Activated naive CD4-positive, alpha-beta T cell treated with anti-CD3 and anti-CD28 coated beads, Interleukin-2, amount 50 U/mL, for 16 hours (primary cell): ENCODE measurements at places on chromosomes 6 and 20.
A peak's percentile ranks its signal among the peaks of the same experiment; 100 is the strongest.

DNA sequence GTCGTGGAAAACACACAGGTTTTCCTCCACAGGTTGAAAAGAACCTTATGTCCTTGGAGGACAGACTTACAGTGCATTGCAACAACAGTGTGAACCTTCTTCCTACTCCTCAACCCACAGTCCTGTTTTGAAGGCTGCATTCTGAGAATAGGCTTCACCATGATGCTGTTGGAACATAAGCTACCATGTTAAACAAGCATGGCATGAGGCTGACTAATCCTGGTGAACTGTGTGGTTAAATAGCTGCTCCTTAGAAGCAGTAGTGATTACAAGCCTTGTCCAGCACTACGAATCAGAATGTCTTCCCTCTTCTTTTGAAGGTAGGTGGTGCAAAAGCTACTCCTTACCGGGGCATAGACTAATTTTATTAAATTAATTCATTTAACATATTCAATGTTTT is 368.5 kb upstream of the EPHA7 start:
- DNase-seq = no peak

DNA sequence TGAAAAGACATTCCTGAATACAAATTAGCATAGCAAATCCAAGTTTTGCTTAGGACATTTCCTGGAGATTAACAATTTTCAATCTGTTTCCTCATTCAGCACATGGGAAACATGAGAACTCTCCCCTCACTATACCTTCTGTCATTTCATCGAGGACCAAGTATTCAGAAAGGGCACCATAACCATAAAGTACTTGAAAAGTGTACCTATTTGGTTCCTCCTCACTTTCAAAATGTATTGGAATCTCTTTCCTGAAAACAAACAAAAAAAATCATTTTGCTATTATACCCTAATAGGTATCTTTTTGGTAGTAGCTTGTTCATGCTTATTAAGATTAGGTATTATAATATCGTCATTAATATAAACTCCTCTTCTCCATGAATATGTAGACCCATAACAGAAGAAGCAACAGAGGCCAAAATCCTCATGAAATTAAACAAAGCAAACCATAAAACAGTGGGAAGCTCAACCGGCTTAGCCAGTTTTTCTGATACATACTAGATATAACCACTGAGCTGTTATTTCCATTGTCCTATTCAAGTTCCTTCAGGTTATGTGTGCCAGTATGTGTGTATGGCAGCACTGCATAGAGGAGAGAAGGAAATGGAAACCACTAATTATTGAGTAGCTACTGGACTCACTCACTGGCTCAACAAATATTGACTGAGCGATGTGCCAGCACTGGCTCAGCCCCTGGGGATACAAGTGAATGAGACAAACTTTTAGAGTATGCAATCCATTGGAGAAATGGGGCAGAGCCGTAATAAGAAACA is 274.0 kb downstream of the MAFB start:
- no peak for DNase-seq

DNA sequence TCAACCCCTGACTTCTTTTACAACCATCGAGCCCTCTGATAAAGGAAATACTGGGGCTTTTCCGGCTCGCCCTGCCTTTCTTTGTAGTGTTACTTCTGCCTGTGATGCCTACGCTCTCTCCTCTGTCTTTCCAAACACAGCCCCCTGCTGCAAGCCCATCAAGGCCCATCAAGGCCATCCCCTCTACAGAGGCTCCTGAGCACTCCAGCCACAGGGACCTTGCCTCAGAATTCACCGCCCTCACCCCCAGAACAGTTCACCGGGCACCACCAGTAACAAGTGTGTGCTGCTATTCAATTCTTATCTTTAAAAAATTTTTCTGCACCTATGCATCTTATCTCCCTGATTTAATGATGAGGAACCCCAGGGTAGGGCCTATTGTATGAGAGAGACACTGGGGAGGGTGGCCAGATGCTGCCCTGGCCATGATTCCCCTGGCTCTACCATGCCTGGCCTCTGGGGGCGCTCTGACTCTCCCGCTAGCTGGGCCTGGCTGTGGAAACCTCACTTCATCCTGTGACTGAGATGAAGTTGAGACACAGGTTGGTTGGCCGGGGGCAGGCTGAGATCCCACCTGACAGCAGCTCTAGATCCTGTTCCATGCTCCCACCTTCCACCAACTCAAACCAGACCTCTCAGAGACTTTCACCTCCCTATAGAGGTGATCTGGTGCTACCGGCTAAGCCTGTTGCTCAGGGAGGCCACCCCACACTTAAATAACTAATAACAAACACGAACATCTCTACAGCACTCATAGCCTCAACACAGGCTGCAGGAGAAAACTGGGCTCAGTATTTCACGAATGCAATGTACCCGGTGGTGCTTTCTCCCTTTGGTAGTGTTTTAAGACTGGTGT is 19.2 kb upstream of the GLP1R start:
- DNase-seq = peak; percentile 50

DNA sequence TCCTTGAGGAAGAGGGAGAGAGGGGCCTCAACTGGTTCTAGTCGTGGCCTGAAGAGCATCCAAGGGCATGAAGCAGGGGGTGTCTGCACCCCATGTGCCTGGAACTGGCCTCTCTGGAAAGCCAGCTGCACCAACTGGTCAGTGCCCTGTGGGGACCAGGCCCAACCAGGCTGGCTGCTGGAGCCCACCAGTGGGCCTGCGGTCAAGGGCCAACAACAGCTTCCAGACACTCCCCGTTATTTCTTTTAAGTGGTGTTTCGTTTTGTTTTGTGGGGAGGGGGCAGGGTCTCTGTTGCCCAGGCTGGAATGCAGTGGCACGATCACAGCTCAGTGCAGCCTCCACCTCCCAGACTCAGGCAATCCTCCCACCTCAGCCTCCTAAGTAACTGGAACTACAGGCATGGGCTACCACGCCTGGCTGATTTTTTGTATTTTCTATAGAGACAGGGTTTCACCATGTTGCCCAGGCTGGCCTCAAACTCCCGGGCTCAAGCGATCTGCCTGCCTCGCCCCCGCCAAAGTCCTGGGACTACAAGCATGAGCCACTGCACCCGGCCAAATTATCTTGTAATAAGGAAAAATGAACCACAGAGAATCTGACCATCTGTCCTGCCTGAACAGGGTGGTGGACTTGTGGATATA is 11.9 kb upstream of the C20orf144 start:
- DNase-seq = no peak

- DNase-seq = no peak
These were observed 41.2 kb downstream of the BCAS1 start for GRCh38 chr20:54029176-54029575.

DNA sequence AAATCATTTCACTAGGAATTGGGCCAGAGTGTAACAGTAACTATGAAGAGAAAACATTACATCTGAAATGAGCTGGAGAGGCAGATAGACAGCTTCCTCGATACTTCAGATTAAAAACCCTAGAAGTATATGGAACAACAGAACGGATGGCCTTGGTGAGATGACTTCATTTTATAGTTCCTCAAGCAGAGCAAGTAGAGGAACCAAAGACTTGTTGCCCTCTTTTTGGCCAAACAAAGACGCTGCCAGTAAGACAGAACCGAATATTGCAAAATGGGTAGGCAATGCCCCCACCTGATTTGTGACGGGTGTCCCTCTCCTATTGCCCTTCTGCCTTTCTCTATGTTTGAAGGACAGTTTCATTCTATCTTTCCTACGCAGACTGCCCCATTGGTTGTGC is 53.5 kb downstream of the AGPAT4 start:
- no peak for DNase-seq

- DNase-seq = no peak
These were observed 96.4 kb downstream of the RPS12 start for GRCh38 chr6:132910759-132911158.

- DNase-seq = peak; percentile 39
These were observed 2.4 kb upstream of the GPX5 start for GRCh38 chr6:28523241-28523622.

DNA sequence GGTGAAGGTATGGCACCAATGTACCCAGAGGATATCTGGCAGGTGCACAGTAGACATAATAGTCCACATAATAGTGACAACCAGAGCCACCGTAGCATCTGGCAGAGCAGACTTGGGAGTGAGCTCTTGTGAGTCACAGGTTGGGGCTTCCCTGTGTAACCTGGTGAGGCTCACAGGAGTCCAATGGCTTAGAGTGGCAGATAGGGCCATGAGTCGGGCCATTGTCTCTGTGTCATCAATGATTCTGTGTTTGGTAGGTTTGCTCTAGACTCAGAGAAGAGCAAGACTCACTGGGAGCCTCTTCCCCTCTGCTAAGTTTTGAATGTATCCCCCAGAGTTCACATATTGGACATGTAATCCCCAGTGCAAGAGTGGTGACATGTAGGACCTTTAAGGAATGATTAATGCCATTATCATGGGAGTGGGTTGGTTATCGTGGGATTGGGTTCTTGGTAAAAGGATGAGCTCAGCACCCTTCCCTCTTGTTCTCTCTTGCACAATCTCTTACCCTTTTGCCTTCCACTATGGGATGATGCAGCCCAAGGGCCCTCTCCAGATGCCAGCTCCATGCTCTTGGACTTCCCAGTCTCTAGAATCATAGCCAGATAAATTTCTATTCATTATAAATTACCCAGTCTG is 22.6 kb upstream of the SIRPA start:
- DNase-seq = no peak

DNA sequence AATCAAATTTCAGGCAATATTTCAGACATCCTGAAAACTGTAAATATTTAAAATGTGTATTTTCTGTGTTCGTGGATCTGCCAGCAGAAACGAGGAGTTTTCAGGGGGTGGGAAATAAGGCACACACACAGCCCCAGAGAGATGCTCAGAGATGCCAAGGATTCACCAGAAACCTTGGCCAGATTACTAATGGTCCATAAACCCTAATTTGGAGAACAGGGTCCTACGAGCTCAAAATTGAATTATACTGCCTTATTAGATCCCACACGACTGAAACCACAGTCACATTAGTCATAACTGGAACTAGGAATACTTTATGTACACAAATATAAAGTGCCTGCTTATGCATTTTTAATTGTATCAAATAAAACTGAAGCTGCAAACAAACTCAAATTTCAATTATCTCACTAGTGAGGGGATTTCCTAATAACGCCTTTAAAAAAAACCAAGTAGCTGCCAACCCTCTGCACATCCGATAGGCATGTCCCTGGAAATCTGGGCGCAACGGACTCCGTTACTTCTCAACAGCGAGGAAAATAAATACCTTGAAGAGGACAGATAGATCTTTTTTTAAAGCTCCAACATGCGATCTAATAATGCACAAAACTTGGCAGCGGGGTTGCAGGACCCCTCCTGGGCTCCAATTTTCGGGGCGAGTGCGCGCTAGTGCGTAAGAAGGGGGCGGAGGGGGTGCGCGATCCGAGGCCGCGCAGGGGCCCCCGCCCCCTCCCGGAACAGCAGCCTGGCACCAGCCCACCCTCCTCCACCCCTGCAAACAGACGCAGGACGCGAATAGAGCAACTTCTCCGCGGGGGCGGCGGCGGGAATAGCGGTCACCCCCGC is 897 bp downstream of the CHD6 start:
- peak; percentile 57 for DNase-seq

GRCh38 chr6:152948150-152948768 is 34.6 kb downstream of the FBXO5 start:
- DNase-seq = no peak

GRCh38 chr6:116562614-116563013 is 8.7 kb upstream of the RWDD1 start:
- DNase-seq = no peak

DNA sequence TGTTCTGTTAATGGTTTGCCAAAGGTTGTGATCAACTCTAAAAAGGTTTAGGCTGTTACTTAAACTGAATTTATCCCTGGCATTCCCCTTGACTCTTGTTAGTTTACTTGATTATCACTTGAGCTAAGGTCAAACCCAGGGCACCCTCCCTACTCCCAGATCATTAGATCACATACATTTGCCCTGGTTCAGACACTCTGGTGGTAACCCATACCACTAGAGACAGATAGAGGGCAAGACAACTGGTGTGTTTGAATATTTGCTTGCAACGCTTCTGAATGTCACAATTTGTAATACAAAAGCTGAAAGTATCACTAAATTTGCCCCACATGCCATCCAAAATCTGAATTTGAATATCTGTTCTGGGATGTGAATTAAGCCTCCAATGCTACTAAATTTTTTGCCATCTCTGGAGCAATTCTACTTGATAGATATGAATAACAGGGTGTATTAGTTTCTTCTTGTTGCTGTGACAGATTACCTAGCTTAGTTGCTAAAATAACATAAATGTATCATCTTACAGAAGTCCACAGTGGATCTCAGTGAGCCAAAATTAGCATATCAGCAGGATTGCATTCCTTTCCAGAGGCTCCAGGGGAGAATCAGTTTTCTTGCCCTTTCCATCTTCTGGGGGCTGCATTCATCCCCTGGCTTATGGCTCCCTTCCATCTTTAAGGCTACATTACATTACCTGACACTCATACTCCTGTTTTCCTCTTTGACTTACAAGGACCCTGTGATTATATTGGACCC is 45.4 kb downstream of the FIG4 start:
- DNase-seq = no peak

- DNase-seq = no peak
These were observed 539.1 kb downstream of the TFAP2A start for GRCh38 chr6:9875605-9876353.

DNA sequence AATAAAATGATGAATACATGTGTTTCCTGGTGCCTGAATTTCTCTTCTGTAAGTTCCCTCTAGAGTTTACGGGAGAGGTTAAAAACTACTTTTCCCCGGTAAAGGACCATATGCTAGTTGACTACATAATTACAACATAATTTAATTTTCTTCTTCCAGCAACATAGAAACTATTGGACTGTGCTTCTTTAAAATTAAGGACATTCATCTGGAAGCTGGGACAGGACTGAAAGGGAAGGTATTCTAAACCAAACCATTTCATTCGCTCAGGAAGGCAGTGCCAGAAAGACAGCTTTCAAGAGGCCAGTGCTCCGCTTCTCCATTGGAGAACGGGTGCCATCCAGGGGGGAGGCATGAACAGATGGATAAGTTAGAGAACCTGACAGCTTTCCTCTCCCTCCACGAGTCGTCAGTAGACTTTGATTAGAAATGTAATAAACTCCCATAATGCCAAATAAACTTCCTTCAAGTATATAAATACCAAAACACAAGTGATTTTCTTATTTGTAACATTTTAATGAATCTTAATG is 458.0 kb upstream of the SOX4 start:
- no peak for DNase-seq

GRCh38 chr20:34968042-34968775 is 12.5 kb downstream of the MYH7B start:
- DNase-seq = no peak

DNA sequence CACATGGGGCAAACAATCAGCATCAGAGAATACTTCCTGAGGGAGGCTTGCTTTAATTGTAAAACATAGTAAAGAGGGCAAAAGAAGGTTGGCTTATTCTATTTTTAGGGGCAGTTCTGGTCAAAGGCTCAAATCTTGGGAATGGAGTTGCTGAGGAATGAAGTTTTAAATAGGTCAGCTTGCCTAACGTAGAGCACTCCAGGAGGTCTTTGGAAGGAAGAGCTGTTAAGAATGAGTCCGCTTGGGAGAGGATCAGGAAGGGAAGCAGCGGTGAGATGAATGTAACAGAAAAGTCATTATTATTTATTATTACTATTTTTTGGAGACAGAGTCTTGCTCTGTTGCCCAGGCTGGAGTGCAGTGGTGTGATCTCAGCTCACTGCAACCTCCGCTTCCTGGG is 108.7 kb downstream of the ZFAND3 start:
- DNase-seq = no peak
